AG04449 (cell line): ENCODE measurements at places on chromosomes 2 and 18.
A peak's percentile ranks its signal among the peaks of the same experiment; 100 is the strongest.

DNA sequence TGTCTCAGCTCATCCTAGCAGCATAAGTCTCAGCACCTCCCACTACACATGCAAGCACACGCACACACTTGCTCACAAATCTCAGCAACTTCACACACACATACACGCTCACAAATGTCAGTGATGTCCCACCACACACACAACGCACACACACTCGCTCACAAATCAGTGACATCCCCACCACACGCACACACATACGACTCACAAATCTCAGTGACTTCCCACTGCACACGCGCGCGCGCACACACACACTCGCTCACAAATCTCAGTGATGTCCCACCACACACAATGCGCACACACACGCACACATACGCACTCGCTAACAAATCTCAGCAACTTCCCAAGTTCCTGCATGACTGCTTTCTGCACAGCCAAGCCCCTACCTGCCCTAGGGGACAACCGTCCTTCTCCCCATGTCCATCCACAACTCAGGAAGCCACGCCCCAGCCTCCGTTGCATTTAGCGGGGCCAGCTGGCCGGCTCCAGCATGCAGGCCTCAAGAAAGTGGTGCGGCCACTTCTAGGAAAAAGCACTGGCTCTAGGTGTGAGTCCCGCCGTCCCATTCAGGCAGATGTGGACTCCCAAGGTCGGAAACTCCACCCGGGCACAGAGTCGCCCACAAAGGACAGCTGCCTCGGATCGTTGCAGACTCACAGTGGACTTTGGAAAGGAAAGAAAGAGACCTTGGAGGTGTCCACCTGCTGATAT, 180.1 kb upstream of the SALL3 start:
- DNase-seq: no peak

GRCh38 chr2:112869258-112869842, 32.8 kb upstream of the IL1B start:
- DNase-seq: peak; percentile 14

DNA sequence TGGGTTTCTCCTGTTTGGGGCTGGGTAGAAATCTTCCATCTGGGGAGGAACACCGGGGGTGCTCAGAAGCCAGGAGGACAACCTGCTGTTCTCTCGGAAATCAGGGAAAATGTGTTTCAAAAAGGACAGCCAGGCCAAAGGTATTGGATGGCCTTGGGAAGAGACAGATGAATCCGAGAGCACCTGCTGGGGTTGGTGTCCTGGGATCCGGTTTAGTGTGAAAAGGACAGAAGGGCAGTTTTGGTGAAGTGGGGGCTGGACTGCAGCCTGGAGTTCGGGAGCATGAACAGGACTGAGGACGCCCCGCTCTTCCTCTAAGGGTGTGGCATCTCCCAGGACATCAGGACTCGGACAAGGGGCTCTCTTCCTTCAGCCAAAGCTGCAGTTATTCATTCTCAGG, 24.9 kb upstream of the SNTG2 start:
- DNase-seq: no peak

- no peak for DNase-seq
These were observed 61.0 kb downstream of the MBD2 start for GRCh38 chr18:54163453-54163852.

- no peak for DNase-seq
These were observed 293.8 kb downstream of the SUCLG1 start for GRCh38 chr2:84165256-84165655.

DNA sequence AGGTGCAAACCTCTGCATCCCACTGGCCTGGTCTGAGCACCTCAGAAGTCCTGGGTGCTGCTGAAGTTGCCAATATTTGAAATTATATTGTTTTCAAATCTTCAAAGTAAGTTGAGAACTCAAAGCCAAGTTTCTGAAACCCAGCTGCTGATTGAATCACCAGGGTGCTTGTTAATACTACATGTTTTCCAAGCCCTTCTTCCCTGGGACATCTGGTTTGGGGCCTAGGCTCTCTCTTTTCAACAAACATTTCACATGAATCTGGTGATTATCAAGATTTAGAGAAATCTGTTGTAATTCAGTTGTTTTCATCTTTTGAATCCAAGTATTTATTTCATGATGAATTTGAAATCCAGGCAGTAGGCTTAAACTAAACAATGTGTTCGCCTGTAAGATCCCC, 24.4 kb downstream of the MLPH start:
- no peak for DNase-seq

GRCh38 chr2:96618596-96619283, 19.4 kb downstream of the KANSL3 start:
- no peak for DNase-seq

DNA sequence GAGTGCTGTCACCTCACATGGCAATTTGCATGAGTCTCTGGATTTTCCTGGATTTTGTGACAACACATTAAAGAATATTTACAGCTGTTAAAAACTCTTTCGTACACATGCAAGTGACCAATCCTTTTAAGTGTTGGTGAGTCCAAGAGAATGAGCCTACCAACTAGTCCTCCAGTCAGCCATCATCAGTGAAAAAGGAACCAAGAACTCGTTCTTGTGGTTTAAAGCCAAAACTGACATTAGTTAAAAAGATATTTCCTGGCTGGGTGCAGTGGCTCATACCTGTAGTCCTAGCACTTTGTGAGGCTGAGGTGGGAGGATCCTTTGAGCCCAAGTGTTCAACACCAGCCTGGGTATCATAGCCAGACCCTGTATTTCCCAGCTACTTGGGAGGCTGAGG, 215.4 kb upstream of the ITGA4 start:
- DNase-seq: no peak

GRCh38 chr2:118014492-118014824, 588 bp upstream of the CCDC93 start:
- no peak for DNase-seq

GRCh38 chr18:11308499-11308898, 159.1 kb upstream of the PIEZO2 start:
- no peak for DNase-seq

- no peak for DNase-seq
These were observed 62.1 kb downstream of the NDUFA10 start for GRCh38 chr2:239962890-239963591.

GRCh38 chr2:75632091-75632701, 14.4 kb upstream of the MRPL19 start:
- DNase-seq: no peak

- DNase-seq: no peak
These were observed 57.6 kb downstream of the APOB start for GRCh38 chr2:20986024-20986939.

DNA sequence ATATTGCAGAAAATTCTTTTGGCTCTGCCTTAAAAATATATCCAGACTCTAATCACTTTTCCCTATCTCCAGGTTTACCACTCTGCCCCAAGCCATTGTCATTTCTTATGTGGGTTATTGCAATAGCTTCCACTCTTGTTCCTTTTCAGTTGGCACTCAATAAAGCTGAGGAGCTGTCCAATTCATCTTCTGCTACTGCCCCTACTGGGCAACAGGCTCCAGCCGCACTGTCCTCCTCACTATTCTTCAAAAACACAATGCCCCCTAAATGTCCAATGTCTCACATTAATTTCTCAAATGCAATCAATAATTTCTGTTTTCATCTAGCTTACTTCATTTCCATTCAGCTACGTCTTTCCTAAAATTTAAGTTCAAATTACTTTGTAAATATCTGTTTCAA, 1262.5 kb upstream of the CDH2 start:
- no peak for DNase-seq
